WTC11 (cell line): ENCODE measurements at places on chromosomes 6 and 20.

- DNase-seq, result peak; percentile 88
These were observed 8.9 kb upstream of the MLN start for GRCh38 chr6:33812669-33813068.

GRCh38 chr20:35257175-35257909 is 20.6 kb downstream of the MMP24OS start:
- DNase-seq, result no peak

DNA sequence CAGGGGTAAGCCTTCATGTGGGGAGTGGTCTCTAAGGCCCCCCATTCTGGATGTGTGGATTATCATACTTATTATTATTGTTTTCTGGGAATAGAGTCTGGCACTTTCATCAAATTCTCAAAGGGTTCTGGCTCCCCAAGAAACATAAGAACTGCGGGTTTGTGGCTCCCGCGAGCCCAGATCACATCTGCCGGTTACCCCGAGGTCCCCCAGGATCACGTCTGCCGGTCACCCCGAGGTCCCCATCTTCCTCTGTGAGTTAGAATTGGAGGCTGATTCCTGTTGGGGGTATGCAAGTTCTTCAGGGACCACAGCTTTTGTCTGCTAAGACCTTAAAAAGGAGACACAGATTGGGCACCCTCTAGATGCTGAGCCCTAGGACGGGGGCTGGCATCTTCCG is 116.7 kb upstream of the FRMD1 start:
- DNase-seq, result no peak

GRCh38 chr20:41047975-41048305 is 19.3 kb downstream of the TOP1 start:
- DNase-seq, result no peak

- no peak for DNase-seq
These were observed 568 bp downstream of the AGPAT1 start for GRCh38 chr6:32175322-32175710.

DNA sequence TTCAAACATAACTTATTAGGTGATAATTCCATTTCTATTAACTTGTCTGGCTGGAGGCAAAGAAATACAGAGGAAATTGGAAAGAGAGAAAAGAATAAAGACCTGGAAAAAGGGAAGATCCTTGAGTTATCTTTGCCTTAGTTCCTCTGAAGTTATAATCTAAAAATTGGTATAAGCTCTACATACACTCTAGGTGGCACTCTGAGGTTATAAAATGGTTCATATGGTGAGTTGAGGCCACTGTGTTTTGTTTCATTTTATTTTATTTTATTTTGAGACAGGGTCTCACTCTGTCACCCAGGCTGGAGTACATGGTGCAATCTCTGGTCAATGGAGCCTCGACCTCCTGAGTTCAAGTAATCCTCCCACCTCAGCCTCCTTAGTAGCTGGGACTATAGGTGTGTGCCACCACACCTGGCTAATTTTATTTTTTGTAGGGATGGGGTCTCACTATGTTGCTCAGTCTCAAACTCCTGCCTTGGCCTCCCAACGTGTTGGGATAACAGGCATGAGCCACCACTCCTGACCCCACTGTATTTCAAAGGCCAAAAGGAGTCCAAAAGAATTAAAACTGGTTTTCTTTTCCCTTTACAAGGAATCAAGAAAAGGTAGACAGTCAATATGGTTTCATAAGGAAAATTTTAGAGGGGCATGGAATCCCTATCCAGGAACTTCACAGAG is 19.4 kb downstream of the GPX6 start:
- DNase-seq, result no peak

- DNase-seq, result no peak
These were observed 295.5 kb downstream of the PLCB1 start for GRCh38 chr20:8427419-8428040.

DNA sequence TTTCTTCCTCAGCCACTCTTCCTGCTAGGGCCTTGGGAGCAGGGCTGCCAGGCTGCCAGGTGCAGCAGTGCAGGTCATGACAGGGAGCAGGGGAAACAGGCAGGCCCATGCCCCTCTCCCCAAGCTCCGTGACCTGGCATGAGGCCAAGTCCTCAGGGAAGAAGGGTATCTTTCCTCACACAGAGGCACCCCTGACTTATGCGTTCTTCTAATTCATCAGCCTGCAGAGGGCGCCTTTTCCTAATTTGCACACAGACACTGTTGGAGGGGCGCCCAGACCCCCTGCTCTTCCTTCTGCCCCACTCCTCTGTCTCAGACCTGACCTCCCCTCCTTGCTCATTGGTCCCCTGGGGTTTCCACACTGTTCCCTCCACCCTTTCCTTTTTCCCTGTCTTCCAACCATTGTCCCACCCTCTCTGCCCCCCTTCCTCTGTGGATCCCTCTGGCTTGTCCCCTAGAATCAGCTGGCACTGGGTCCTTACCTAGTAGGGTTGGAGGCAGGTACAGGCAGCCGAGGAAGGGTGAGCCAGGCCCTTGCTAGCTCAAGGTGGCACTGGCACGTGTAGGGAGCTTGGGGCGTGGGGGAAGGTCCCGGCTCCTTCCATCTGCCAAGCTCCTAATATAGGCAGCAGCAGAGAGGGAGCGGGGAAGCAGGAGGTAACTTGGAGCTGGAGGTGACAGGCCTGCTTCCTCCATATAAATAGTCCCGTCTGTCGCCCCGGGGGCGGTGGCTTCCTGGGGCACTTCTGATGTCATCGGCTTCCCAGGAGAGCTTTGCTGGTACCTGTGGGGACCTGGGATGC is 154.9 kb upstream of the MLN start:
- DNase-seq, result peak; percentile 75

DNA sequence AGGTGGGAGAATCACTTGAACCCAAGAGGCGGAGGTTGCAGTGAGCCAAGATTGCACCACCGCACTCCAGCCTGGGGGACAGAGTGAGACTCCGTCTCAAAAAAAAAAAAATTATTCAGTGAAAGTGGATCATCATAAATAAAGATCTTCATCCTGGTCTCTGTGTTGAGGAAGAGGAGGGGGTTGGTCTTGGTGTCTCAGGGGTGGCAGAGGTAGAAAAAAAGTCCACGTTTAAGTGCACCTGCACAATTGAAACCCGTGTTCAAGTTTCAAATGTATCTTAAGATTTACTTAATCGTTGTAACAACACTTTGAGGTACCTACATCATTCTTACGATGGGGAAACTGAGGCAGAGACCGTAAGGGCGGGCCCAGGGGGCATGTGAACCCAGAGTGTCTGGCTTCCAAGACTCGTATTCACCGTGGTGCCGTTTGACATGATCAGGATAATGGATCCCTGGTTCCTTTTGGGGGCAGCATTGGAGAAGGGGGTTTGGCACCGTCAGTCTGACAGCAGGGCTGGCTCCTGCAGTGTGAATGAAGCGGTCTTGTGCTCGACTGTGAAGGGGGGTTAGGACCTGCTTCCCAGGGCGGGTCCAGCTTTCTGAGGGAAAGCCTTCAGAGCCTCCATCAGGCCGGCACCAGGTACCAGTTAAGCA is 32.9 kb upstream of the ID1 start:
- no peak for DNase-seq

- peak; percentile 75 for DNase-seq
These were observed 7.3 kb downstream of the DNTTIP1 start for GRCh38 chr20:45798935-45799642.

DNA sequence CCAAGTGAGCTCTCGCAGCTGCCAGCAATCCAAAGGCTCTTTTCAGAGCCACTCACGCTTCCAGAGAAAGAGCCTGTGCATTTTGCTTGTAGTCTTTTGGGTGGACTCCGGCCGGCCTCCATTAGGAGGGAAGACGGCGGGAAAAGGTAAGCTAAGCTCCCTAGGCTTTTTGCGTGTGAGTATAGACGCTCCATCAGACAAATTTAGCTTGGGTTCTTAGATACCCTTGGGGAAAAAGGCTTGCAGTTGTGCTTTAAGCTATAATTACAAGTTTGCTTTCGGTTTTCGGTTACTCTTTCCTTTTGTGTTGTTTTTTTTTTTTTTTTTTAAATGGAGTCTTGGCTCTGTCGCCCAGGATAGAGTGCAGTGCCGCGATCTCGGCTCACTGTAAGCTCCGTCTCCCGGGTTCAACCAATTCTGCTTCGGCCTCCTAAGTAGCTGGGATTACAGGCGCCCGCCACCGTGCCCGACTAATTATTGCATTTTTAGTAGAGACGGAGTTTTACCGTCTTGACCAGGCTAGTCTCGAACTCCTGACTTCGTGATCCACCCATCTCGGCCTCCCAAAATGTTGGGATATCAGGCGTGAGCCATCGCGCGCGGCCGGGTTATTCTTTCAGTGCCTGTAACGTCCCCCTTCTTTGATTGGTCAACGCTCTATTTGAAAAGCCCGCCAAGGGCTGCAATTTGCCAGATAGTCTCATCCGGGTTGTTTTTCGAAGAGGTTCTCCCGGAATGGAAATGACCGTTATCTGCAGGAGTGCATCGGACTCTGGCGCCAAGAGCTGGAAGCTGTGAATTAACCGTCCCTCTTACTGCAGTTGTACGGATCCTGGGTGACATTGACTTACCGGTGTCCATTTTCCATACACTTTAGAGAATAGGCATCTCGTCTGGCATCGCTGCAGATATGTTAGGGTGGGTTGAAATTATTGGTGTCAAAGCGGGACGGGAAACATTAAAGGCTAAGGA is 18.1 kb downstream of the OR2B2 start:
- peak; percentile 68 for DNase-seq

DNA sequence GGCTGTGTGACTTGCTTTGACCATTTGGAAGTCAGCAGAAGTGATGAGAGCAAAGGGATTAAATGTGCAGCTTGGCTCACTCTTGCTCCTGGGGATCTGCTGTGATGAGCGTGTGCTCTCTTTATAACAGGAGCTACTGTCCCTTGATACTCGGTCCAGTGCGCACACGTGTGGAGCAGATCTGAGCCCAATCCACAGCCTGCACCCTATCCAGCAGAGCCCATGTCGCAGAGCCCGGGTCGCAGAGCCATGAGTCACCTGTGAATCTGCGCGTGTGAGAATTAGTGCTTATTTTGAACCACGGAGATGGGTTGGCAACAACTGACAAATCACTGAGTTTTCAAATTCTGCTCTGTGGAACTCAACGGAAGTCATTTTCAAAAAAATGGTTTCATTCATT is 291.0 kb upstream of the SULF2 start:
- no peak for DNase-seq

- no peak for DNase-seq
These were observed 41.2 kb downstream of the BCAS1 start for GRCh38 chr20:54029176-54029575.

DNA sequence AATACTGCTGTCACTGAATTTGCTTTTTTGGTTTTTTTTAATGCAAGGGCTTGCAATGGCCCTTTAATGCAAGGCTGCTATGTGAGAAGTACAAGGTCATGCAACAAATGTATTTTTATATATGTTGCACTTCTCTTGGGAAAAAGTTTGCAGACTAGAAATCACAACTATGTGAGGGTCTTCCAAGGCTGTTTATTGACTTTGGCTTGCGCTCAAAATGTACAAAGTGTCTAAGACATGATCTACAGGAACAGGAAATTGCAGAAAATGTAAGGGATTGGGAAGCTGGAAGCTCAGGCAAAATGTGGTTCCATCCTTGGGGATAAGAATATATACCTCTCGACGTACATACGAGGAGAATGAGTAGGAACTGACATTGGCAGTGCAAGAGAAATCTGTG is 92.2 kb upstream of the F13A1 start:
- no peak for DNase-seq

DNA sequence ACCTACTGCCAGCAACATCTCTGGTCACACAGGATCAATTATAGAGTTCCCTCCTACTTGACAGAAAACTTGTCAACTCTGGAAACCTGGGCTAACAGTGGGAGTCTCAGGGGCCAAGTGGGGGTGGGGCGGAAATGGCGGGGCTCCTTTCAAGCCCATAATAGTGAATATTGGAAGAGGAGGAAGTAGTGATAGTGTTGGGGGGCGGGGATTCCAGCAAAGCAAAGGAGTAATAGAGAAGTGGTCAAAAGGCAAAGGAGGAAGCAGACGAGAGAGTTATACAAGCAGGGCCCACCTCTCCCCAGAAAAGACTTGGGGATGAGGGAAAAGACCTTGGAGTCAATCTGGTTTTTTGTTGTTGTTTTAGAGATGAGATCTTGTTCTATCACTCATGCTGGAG is 2.1 kb downstream of the DEF6 start:
- no peak for DNase-seq

- DNase-seq, result no peak
These were observed 37.1 kb downstream of the SLC22A23 start for GRCh38 chr6:3419624-3420272.

- DNase-seq, result no peak
These were observed 160.6 kb downstream of the TMEM200A start for GRCh38 chr6:130526466-130526865.

DNA sequence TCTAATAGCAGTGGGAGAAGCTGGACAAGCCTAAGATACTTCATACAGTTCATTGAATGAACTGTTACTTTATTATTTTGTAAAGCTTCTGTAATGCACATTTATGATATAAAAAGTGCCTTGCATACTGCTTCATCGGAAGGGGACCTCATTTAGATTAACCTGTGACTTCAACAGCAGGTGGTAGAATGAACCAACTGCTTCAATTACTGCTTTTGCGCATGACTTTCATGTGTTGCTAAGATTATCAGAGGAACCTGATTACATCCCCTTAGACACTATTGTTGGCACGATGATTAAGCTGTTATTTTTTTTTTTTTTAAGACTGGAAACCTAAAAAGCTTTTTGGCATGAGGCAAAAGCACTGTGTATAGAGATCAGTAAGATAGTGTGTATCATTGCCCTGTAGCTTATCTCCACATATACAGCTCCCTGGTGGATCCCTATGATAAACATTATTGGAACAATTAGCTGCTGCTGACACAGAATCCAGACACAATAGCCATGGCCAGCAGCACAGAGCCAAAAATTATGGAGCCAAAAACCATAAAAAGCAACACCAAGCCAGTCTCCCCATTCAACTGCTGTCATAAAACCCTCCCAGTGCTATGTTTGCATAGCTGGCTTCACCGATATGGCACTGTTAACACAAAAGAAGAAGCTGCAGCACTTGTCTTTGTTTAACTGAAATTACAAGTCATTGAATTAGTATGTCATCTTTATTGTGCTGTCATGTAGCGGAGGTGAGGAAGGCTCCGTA is 731.6 kb upstream of the MMS22L start:
- DNase-seq, result no peak

GRCh38 chr20:58637466-58638213 is 13.4 kb upstream of the STX16 start:
- DNase-seq, result no peak

- DNase-seq, result no peak
These were observed 147.7 kb downstream of the JARID2 start for GRCh38 chr6:15393605-15394004.

GRCh38 chr6:133202610-133203343 is 38.4 kb upstream of the EYA4 start:
- DNase-seq, result no peak

DNA sequence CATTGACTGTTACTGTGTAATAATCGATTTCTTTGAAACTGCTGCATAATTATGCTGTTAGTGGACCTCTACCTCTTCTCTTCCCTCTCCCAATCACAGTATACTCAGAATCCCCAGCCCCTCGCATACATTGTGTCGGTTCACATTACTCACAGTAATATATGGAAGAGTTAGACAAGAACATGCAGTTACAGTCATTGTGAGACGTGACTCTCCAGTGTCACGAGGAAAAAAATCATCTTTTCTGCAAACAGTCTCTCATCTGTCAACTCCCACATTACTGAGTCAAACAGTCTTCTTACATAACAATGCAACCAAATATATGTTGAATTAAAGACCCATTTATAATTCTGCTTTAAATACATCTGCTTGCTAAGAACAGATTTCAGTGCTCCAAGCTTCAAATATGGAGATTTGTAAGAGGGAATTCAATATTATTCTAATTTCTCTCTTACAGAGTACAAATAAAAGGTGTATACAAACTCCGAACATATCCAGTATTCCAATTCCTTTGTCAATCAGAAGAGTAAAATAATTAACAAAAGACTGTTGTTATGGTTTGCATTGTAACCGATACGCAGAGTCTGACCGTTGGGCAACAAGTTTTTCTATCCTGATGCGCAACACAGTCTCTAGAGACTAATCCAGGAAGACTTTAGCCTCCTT is 113.3 kb downstream of the TMEM242 start:
- no peak for DNase-seq
